Activated T-cell treated with anti-CD3 and anti-CD28 coated beads, Interleukin-2, amount 50 U/mL, for 72 hours (primary cell): ENCODE measurements at places on chromosomes 11 and 22. TPM values are rescaled to one million over a fixed set of nuclear protein-coding genes. Genes with fewer than 3 reads are reported as not detected.
A peak's percentile ranks its signal among the peaks of the same experiment; 100 is the strongest.

- H3K4me1 ChIP-seq = no peaks in the 10 kb centered on the region
- H3K4me3 ChIP-seq = no peak overlapping the region
- H3K27me3 ChIP-seq = peaks cover 13% of the 10 kb centered on the region
- no peak overlapping the region for H3K27ac ChIP-seq
- DNase-seq = no peak
- peaks cover 2% of the 10 kb centered on the region for H3K36me3 ChIP-seq
Observed at GRCh38 chr11:18834754-18835466, 43.3 kb upstream of the PTPN5 start.

GRCh38 chr11:73629907-73630306 lies 16.5 kb upstream of the PLEKHB1 start:
- DNase-seq = no peak
- H3K27me3 ChIP-seq = peaks cover under 1% of the 10 kb centered on the region
- H3K4me3 ChIP-seq = no peak overlapping the region
- no peak overlapping the region for H3K27ac ChIP-seq

DNA sequence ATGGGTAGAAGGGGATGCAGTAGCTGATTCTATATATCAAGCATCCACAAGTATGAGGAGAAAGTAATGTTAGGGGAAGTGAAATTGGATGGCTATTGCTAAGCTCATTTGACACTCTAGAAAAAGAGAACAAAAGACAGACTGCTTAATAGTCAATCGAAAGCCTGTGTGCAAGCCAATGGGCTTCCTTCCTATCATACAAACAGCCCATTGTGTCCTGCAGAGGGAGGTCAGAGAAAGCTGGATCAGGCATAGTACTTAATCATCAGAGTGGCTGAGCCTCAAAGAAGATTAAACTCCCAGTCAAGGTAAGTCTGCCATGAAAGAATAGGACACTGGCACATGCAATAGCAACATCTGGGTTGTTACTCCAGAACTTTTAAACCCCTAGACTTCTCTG lies 50.9 kb upstream of the PGR start:
- no peak for DNase-seq
- H3K36me3 ChIP-seq = no peaks in the 10 kb centered on the region
- H3K4me1 ChIP-seq = no peaks in the 10 kb centered on the region
- H3K27ac ChIP-seq = no peak overlapping the region

GRCh38 chr22:22933100-22933806 lies 45.6 kb downstream of the IGLL5 start:
- no peak for DNase-seq
- no peaks in the 10 kb centered on the region for H3K36me3 ChIP-seq
- peaks cover 7% of the 10 kb centered on the region for H3K27me3 ChIP-seq
- no peak overlapping the region for H3K27ac ChIP-seq
- no peak overlapping the region for H3K4me3 ChIP-seq

GRCh38 chr11:44003736-44004451 lies 43.9 kb upstream of the ACCSL start:
- no peaks in the 10 kb centered on the region for H3K36me3 ChIP-seq
- no peak overlapping the region for H3K4me3 ChIP-seq
- peaks cover 6% of the 10 kb centered on the region for H3K27me3 ChIP-seq
- DNase-seq = no peak

The SCGB1D2 gene
- not detected for total RNA-seq

GRCh38 chr11:77249427-77249826 lies 52.1 kb downstream of the GDPD4 start:
- H3K27me3 ChIP-seq = no peaks in the 10 kb centered on the region
- no peak overlapping the region for H3K27ac ChIP-seq
- H3K36me3 ChIP-seq = peaks cover 2% of the 10 kb centered on the region

The CRYAB gene
- not detected for total RNA-seq

- peak overlapping the region; percentile 65 for H3K4me3 ChIP-seq
- DNase-seq = no peak
- H3K4me1 ChIP-seq = peaks cover 39% of the 10 kb centered on the region
Observed at GRCh38 chr11:20368438-20368837, 4.9 kb downstream of the HTATIP2 start.

- no peak overlapping the region for H3K4me3 ChIP-seq
- H3K27me3 ChIP-seq = no peaks in the 10 kb centered on the region
- H3K4me1 ChIP-seq = peaks cover 18% of the 10 kb centered on the region
- H3K36me3 ChIP-seq = no peaks in the 10 kb centered on the region
- DNase-seq = no peak
Observed at GRCh38 chr22:22930571-22931556, 43.2 kb downstream of the IGLL5 start.

GRCh38 chr22:39525658-39525975 lies 5.3 kb downstream of the ATF4 start:
- H3K4me3 ChIP-seq = peak overlapping the region; percentile 29
- H3K4me1 ChIP-seq = peaks cover 90% of the 10 kb centered on the region
- H3K27ac ChIP-seq = peak overlapping the region; percentile 90
- H3K36me3 ChIP-seq = peaks cover 51% of the 10 kb centered on the region
- H3K27me3 ChIP-seq = no peaks in the 10 kb centered on the region

The ASPHD2 gene
- 18.1 TPM for total RNA-seq

DNA sequence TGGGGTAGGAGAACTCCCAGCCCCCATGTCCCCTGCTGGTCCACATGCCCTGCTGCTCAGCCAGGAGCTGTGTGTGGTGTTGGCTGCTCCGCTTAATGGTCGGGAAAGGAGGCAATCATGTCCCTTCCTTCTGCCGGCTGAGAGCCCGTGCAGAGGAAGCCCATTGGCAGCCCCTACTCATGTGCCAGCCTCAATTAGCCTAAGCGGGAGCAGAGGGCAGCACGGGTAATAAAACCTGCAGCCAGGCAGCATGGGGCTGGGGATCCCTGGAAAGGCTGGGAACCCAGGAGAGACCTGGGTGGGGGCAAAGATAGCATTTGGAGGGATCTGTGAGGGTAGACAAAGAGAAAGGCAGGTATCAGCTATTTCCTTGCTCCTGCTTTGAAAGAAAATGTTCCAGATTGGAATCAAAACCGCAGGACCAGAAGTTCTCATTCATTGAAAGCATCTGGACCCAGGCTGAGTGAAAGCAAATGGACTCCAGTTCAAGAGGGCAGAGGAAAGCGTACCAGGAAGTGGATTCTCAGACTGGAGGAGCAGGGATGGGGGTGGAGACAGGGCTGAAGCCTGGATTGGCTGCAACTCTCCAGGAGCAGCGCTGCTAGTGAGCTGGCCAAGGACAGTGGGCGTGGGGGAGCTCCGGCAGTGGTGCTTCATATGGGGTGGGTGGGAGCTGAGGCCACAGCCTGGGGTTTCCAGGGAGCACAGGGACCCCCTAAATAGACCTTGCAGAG lies 103.4 kb upstream of the NECTIN1 start:
- H3K4me1 ChIP-seq = peaks cover 10% of the 10 kb centered on the region
- H3K4me3 ChIP-seq = no peak overlapping the region
- H3K36me3 ChIP-seq = no peaks in the 10 kb centered on the region
- no peak for DNase-seq
- H3K27ac ChIP-seq = no peak overlapping the region

DNA sequence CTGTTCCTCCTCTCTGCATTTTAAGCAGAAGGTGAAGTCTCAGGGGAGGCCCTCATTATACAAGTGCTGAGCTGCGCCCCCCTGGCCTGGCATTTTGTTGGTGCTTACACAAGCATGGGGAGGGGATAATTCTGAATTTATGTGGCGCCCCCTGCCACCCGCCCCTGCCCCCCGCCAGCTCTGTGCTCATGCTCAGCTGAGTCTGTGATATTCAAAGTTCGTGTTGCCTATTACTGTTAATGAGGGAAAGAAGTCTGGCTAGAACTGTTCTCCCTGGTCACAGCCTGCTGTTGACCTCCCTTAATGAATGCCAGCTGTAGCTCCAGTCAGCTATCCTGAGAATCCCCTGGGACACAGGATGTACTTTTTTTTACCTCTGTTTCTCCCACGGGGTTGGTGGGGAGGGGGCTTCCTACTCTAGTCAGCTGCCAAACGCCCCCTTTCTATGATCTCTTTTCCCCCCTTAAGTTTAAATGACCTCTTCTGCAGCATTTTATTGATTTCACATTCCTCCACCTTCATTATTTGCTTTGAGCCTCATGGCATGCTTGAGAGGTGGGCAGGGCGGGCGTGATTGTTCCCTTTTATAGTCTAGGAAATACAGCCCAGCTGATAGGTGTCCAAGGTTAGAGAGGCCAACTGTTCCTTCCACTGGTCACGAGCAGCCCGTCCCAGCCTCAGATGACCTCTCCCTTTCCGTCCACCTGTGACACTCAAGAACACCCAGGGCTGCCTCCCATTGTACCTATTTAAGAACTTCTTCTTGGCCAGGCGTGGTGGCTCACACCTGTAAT lies 12.2 kb downstream of the USP2 start:
- H3K36me3 ChIP-seq = no peaks in the 10 kb centered on the region
- H3K4me1 ChIP-seq = peaks cover 15% of the 10 kb centered on the region
- no peak overlapping the region for H3K4me3 ChIP-seq
- H3K27ac ChIP-seq = no peak overlapping the region
- no peak for DNase-seq

- H3K4me1 ChIP-seq = no peaks in the 10 kb centered on the region
- H3K27ac ChIP-seq = no peak overlapping the region
- no peak for DNase-seq
Observed at GRCh38 chr11:11822946-11823345, 18.8 kb upstream of the USP47 start.

DNA sequence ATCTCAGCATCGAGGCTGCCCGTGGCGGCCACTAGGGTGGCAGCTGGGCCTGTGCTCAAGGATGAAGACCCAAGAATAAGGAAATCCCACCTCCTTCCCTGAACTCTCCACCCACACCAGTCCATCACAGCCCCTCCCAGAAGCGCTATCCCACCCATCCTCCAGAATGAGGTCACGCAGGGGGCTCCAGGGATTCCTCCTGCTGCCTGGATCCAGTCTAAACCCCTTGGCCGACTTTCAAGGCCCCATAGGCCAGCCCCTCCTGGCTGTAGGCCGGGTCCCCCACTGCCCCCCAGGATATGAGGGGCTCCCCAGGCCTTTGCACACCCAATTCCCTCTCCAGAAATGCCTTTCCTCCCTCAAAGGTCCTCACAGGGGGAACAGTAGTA lies 19.0 kb upstream of the SCGB1A1 start:
- H3K27me3 ChIP-seq = no peaks in the 10 kb centered on the region
- no peaks in the 10 kb centered on the region for H3K36me3 ChIP-seq
- H3K4me1 ChIP-seq = peaks cover 49% of the 10 kb centered on the region
- DNase-seq = no peak
- no peak overlapping the region for H3K4me3 ChIP-seq

The RAC2 gene
- total RNA-seq = 620 TPM

DNA sequence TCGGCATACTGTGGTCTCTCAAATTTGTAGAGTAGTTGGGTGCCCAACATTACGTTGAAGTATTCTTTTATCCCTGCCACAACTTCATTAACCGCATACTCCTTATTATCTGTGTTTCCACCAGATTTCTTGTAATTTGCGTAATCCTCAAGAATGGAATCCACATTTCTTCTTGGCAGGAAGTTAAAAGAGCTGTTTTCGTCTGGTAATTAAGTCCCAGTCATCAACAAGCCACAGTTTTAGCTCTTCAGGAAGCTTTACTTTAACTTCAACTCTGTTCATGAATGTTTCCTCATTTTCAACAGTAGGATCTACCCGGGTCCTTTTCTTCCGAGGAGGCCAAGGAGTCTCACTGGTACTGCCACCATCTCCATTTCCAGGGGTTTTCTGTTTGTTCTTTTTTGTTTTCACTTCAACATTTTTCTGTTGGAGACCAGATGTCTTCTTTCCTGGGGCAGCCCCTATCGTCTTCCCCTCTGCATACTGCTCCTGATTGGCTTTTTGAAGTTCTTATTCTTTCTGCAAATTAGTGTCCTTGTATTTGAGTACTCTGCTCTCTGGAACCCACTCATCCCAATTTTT lies 30.3 kb downstream of the PDE3B start:
- peaks cover 44% of the 10 kb centered on the region for H3K36me3 ChIP-seq
- DNase-seq = no peak
- no peaks in the 10 kb centered on the region for H3K27me3 ChIP-seq
- peaks cover 70% of the 10 kb centered on the region for H3K4me1 ChIP-seq
- H3K27ac ChIP-seq = no peak overlapping the region

DNA sequence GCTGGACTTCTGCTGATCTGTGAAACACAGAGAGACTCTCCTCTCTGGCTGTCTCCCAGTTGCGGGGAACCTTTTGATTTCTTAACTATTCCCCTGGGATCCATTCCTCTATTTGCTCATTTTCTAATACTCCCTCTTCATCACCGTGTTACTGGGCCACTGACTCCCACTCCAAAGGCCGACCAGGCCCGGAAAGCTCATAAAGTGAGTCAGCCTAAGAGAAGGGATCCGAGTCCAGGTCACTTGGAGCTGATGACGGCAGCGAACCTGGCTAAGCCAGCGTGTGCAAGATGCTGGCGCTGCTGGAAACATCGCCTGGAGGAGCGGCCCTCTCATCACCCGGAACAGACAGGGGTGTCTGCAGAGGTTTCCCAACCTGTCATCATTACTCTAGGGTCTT lies 112.8 kb downstream of the FBXO7 start:
- peaks cover 7% of the 10 kb centered on the region for H3K27me3 ChIP-seq
- no peaks in the 10 kb centered on the region for H3K36me3 ChIP-seq
- H3K4me3 ChIP-seq = no peak overlapping the region

The CYP2D6 gene
- 6.8 TPM for total RNA-seq

The GLB1L3 gene
- 13.0 TPM for total RNA-seq

DNA sequence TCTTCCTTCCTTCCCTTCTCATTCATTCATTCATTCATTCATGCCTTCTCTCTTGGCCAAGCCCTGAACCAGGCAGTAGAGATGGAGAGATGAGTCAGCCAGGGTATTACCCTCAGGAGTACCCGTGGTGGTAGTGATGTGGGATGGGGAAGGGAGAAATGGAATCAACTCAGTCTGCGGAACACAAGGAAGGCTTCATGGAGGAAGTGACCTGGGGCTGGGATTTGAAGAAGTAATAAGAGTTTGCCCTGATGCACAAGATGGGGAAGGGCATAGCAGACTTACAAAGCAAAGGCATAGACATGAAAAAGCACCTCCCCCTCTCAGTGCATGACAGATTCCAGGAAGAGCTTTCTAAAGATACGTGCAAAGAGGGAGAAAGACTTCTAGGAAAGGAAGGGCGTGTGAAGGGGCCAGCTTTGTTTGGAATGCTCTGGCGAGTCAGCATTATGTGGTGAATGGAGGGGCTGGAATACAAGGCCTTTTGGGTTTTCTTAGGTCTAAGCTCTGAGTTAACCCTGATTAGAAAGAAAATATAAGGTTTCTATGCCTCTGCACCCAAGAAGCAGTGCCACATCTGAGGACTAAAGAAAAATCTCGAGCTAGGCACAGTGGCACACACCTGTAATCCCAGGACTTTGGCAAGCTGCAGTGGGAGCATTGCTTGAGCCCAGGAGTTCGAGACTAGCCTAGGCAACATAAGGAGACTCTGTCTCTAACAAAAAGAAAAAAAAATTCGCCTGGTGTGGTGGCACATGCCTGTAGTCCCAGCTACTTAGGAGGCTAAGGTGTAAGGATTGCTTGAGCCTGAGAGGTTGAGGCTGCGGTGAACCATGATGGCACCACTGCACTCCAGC lies 36.4 kb upstream of the ACER3 start:
- no peak for DNase-seq
- H3K27ac ChIP-seq = no peak overlapping the region
- peaks cover 11% of the 10 kb centered on the region for H3K4me1 ChIP-seq
- H3K27me3 ChIP-seq = no peaks in the 10 kb centered on the region
- H3K4me3 ChIP-seq = no peak overlapping the region
